Germinal center (tissue), 1 donor: ENCODE measurements at places on chromosomes 3 and 15.

- DNase-seq: no peak
These were observed 619.5 kb upstream of the TBL1XR1 start for GRCh38 chr3:177816667-177817208.

- DNase-seq: no peak
These were observed 8.9 kb upstream of the DUSP7 start for GRCh38 chr3:52065264-52065756.

GRCh38 chr15:55434989-55435825 is 26.9 kb downstream of the PIERCE2 start:
- DNase-seq: peak; percentile 11

DNA sequence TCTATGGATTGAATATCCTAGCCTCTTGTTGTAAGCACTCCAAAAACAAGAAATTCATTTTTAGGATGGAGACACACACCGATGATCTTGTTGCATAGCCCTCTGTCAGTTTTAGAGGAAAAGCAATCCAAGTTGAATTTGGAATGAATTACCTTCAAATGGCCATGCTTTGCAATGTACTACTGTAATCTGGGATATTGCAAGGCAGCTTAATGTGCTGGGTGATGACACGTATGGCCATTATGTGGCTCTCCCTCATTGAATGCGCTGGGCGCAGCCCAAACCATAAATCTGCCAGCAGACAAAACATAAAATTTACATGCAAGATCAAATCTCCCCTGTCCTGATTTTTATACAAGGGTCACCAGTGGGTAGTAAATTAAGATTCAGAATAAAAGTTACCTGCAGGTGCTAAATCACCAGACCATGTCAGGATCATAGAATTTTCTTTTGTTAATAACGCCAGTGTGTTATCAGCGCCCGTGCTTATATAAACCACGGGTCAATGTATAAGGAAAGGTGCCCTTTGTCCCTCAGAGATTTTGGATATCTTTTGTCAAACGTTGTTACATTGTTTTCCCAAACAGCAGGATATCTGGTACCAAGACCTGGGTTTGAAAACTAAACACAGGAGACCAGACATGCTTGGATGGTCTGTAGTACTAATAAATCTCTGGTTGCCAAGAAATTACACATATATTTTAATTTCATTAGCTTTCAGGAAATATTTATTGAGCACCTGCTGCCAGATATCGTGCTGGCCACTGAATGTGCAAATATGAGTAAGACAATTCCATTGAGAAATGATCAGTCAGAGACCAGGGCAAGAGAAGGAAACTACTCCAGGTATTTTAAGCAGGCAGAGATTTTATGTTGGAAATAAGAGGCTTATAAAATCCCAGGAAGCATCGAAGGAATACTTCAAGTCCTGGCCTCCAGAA is 237.1 kb downstream of the EBLN2 start:
- no peak for DNase-seq

GRCh38 chr3:167866331-167866730 is 130.8 kb downstream of the SERPINI1 start:
- DNase-seq: no peak
